Stimulated activated CD4-positive, alpha-beta T cell treated with anti-CD3 and anti-CD28 coated beads, Interleukin-4, amount 100 ng/mL, for 4 hours (primary cell): ENCODE measurements at places on chromosomes 11 and 22.

DNA sequence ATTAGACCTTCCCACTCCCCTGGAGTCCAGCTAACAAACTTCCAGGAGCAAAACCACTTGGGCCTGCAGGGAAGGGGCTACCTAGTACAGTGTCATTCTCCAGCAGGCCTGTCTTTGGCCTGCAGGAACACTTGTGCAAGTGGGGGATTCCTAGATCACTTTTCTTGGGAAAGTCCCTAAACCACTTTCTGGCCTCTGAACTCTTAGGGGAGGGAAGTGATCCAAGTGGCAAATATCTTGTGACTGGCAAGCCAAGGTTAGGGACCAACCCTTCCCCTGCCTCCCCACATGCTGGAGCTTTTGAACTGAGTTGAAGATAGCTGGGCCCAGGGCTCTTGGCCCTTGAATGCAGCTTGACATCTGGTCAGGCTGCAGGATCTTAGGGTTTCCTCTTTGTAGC, 17.2 kb downstream of the PPFIBP2 start:
- no peak for DNase-seq

DNA sequence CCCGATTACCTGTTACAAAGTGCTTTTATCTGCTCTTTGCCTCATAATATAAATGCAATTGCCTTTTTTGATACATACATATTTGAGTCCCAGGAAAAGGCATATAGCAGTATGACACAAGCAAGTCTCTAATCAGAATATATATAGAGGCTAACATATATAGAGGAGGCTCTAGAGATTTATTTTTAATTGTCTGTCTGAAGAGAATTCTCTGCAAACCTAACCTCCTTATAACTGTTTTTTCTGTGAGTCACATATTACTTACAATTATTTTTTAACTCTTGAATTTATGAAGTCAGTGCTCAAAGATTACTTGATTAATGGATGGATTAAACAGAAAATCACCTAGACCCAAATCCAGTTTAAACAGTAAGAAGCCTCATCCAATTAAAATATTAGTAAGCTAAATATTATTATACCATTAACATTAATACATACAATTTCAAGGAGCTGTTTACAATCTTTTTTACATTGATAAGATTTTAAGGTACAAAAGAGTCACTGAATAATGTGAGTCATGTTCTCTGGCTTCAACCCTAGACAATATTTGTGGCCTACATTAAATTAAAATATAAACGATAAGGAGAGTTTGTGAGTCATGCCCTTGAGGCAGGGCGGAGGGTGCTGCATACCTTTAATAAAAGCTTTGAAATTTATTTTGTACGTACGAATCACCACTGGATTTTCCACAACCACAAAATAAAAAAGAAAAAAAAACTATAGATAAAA, 19.2 kb upstream of the MMP13 start:
- no peak for DNase-seq

DNA sequence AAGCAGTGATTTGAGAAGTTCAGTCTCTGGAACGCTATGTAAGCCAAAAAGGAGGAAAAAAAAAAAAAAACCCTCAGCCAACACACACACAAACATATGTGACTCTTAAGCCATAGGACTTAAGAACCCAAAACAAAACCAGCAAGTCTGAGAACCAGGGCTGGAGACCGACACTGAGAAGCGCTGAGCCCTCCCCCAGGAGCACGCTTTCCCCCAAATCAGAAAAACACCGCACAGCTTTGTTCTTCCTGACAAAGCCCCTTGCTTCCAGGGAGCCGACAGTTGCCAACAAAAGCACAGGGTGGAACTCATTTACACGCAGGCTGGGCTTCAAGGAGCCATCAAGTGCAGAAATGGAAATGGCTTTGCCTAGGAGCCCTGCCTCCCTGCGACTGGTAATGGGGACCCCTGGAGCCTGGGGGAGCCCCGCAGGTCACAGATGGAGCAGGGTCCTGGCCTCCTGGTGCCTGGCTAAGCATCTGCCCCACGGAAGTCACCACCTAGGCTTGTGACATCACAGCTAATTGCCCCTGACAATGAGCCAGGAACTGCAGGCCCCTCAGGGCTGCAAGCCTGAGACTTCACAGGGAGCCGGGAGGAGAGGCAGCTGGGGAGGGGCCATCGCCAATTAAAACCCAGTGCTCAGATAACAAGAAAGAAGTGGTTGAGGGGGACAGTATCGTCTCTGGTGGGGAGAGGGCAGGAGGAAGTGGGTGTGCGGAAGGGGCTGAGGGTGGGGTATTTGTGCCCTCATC, 66.9 kb downstream of the NFAM1 start:
- DNase-seq = no peak

- DNase-seq = peak; percentile 22
Observed at GRCh38 chr22:46262449-46263215, 511 bp downstream of the PKDREJ start.

- DNase-seq = no peak
Observed at GRCh38 chr11:84714316-84714780, 912.8 kb downstream of the DLG2 start.

DNA sequence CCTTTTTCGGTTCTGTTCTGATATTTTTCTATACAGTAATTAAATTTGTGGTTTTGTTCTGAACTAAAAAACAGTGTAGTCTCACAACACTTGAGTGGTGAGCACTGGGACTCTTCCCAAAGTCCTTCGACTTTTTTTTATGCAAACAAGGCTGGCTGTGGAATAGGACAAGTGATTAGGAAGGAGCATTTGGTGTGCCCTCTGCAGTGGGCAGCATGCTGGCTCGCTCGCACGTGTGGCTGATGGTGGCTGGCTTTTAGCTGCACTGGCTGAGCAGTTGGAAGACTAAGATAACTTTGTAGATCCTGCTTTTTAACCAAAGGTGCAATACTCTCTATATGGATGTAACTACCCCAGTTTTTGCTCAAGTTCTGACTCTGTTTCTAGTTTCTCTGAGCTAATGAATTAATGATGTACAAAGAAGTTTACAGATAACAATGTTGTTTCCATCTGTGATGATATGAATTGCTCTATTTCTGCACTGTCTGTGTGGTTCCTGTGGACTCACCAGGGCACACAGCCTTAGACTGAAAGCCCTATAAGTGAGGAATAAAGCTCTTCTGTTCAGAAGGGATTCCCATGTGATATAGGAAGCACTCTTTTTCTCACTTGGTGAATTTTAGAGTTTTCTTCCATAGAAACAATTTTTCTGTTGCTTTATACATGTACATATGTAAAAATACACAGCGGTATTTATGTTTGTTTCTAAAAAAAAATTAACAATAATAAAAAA, 143.1 kb upstream of the RASSF10 start:
- no peak for DNase-seq

GRCh38 chr22:33565580-33565995, 354.7 kb downstream of the LARGE1 start:
- DNase-seq = no peak

GRCh38 chr11:66158156-66158555, 88.1 kb downstream of the PACS1 start:
- DNase-seq = no peak

GRCh38 chr11:128499613-128500253, 87.6 kb downstream of the ETS1 start:
- DNase-seq = no peak

GRCh38 chr11:13728076-13728475, 59.6 kb downstream of the FAR1 start:
- no peak for DNase-seq

DNA sequence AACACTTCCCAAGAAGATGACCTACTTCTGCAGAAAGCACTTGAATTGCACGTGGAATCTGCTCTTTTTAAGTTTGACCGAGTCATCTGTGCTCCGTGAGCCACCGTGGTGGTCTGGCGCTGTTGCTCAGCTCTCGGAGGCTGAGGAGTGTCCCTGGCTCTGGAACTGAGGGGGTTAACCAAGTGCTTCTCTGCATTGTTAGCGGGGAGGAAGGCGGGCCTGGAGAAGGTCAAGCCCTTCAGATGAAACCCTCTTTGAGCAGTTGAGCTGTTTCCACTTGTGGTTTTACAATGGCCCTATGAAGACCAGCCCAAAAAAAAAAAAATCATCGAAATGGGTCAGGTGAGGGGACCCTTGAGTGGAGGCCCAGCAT, 286.4 kb downstream of the NTM start:
- DNase-seq = no peak

- no peak for DNase-seq
Observed at GRCh38 chr11:70505331-70505731, 107.0 kb downstream of the CTTN start.

- DNase-seq = no peak
Observed at GRCh38 chr11:7967826-7968225, 2.6 kb upstream of the NLRP10 start.

- no peak for DNase-seq
Observed at GRCh38 chr11:1508986-1509385, 22.4 kb upstream of the MOB2 start.

DNA sequence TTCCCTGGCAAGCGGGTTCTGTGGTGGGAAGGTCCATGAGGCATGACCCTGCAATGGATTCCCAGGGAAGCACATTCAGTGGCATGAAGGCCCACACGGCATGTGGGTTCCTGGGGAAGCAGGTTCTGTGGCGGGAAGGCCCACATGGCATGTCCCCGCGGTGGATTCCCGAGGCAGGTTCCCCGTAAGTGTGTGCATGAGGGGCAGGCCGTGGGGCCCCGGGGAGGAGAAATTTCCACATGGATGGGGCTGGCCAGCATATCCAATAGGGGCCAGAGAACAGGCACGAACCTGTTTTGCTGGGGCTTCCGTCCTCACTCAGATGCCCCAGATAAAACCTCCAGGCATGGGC, 83.7 kb downstream of the PHF21B start:
- no peak for DNase-seq

DNA sequence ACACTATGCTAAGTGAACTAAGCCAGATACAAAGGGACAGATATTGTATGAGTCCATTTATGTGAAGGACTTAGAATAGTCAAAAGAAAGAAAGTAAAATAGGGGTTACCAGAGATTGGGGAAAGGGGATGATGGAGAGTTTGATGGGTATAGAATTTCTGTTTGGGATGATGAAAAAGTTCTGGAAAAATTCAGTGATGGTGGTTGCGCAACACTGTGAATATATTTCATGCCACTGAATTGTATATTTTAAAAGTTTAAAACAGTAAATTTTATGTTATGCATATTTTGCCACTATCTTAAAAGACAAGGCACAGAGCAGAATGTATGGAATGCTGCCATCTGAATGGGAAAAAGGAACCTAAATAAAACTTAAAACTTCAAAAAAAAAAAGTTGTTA, 29.2 kb downstream of the TESMIN start:
- DNase-seq = no peak

- peak; percentile 11 for DNase-seq
Observed at GRCh38 chr11:9060700-9061111, 30.7 kb downstream of the SCUBE2 start.

- DNase-seq = no peak
Observed at GRCh38 chr11:17529844-17530185, 14.4 kb downstream of the USH1C start.

DNA sequence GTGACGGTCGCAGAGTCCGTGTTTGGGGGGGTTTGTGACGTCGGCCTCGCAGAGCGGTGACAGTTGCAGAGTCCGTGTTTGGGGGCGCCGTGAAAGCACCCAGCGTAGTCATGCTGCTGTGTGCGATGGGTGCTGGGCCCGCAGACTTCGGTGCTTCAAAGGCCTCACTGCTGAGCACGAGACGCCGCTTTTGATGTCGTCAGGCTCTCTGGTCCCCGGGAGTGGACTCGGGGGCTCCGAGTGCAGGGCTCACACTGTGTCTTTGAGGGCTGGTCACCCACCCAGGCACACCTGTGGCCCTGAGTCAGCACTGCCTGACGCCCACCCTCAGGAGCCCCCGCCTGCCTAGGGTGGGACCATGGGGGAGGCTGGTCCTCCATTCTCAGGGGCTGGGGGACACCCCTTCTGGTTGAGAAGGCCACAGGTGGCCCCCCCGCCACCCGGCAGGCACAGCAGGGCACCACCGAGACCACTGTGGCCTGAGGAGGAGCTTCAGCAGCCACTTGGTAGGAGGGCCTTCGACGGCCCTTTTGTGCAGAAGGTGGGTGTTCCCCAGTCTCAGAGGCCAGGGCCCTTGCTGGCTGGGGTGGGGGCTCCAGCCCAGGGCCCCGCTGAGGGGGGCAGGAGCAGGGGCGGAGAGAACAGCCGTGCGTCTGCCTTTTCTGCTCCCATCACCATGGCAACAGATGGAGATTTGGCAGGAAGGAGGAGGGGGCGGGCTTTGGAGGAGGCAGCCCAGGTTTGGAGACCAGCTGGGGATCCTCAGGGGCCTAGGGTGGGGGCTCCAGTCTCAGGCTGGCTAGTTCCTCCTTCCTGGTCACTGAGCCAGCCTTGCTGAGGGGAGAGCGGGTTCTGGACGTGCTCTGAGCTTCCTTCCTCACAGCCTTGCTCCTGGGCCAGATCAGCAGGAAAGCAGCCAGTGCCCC, 20.9 kb downstream of the BRSK2 start:
- no peak for DNase-seq

DNA sequence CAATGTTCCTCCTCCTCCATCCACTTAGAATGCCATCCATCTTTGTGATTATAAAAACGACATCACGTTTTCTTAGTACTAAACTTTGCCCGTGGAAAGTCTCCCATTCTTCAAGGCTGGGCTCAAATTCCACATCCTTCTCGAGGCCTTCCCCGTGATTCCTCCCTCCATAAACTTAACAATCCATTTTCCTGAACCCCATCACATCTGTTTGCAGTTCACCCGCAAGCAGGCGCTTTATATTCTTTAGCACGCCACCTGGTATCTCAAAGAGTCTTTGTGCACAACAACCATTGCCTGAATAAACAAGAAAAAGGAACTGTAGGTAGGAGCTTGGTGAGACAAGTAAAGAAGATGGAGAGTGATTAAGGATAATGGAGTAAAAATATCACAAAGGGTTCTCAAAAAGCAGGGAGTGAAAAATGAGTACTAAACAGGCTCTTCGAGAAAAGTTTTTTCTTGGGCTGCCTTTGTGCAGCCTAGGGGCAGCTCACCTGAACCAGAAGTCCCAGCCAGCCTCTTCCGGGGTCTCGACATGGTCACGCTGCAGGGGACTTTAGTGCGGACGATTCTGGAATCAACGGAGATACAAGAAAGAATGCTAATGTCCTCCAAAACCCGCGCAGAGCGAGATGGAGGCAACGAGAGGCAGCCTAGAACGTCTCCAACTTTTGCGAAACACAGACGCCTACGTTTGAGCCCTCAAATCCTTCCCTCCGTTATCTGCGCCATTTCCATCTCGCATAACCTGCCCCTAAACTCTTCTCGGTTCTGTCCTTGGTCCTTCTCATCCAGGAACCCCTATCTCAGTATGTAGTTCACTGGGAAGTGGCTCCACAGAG, 585 bp downstream of the THYN1 start:
- no peak for DNase-seq
